ENCODE measurements at places on chromosomes 2 and 18. TPM values are rescaled to one million over a fixed set of nuclear protein-coding genes. Genes with fewer than 3 reads are reported as not detected.

The PXDN gene
- total RNA-seq, result 114 TPM

The WNT10A gene
- 1.6 TPM for total RNA-seq

GRCh38 chr18:2924920-2925319 is 78.1 kb downstream of the EMILIN2 start:
- no peak for DNase-seq

GRCh38 chr18:67519592-67519991 is 3.1 kb upstream of the DSEL start:
- no peak for DNase-seq

- no peak for DNase-seq
These were observed 5.7 kb downstream of the CPS1 start for GRCh38 chr2:210562091-210562490.

DNA sequence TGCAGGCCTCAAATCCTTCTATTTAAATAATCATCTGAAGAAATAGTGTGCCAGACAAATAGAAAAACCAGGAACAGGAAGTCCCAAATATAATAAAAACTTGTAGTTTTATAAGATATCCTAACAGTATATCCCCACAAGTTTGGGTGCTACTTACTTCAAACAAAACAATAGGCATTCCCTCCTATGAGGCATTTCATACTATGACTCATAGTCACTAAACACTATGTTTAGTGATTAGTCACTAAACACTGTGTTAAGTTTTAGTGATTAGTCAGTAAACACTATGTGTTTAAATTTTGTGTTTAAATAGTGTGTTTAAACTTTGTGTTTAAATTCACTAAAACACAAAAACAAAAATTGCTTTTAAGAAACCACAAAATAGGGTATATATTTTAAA is 407.0 kb upstream of the CDH19 start:
- DNase-seq, result no peak

DNA sequence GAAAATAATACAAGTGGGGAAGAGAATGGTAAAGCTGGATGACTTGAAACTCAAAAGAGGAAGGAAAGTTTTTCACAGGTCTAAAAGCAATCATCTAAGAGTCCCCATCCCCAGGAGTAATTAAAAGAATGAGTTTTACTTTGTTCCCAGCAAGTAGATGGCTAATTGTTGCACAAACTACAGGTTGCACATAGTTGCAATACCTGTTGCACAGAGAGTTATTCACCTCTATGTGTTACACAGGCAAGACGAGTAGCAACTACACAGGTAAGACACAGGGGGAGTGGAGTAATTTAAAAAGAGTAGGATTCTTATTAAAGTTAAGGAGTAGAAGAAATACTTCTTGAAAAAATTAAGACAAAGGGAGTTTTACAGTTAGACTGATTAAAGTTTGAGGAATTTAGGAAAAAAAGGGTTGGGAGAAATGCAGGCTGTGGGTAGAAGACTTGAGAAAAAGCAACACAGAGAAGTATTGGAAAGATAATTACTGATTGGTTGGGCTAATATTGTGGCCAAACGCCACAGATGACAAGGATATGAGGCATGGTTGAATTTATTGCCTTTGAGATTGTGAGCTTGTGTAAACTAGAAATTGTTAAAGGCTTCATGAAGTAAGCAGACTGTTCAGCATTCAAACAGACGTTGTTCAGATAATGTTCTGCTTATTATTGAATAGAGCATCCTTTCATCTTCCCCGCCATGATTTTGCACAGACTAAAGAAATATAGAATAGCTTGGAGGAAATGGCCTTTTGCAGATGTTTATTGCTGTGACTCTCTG is 699.3 kb downstream of the NR4A2 start:
- DNase-seq, result no peak

The GALNT5 gene
- total RNA-seq, result 3.4 TPM

The EML6 gene
- 0.81 TPM for total RNA-seq

DNA sequence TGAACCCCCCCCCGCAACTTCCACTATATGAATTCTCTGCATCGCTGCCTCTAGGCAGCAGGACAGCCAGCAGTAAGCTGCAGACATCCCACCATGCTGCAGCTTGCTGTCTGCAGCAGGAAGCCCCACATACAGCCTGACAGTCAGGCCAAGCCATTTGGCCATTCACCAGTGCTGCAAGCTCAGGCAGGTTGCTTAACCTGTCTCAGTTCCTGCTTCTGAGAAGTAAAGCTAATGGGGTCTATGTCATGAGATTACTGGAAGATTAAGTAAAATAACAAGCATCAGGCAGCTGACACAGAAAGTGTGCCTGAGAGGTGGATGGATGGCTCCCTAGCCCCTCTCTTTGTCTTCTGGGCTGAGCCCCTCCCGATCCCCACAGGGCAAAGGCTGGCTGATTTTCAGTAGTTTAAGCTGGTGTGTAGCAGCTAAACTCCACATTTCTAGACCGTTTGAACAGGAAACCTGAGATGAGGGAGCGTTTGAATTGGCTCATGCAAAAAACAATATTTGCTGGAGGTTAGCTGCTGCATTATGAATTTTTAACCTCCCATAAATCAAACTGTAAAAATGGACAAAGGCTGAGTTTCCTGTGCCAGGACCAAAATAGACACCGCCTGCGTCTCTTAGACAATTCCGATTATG is 193.8 kb upstream of the ARL4C start:
- DNase-seq, result no peak
